Stimulated activated CD4-positive, alpha-beta T cell treated with anti-CD3 and anti-CD28 coated beads, Interleukin-4, amount 100 ng/mL, for 24 hours (primary cell): ENCODE measurements at places on chromosomes 1 and 21.
A peak's percentile ranks its signal among the peaks of the same experiment; 100 is the strongest.

- no peak for DNase-seq
Measured at GRCh38 chr1:206116873-206117150, 376 bp downstream of the AVPR1B start.

DNA sequence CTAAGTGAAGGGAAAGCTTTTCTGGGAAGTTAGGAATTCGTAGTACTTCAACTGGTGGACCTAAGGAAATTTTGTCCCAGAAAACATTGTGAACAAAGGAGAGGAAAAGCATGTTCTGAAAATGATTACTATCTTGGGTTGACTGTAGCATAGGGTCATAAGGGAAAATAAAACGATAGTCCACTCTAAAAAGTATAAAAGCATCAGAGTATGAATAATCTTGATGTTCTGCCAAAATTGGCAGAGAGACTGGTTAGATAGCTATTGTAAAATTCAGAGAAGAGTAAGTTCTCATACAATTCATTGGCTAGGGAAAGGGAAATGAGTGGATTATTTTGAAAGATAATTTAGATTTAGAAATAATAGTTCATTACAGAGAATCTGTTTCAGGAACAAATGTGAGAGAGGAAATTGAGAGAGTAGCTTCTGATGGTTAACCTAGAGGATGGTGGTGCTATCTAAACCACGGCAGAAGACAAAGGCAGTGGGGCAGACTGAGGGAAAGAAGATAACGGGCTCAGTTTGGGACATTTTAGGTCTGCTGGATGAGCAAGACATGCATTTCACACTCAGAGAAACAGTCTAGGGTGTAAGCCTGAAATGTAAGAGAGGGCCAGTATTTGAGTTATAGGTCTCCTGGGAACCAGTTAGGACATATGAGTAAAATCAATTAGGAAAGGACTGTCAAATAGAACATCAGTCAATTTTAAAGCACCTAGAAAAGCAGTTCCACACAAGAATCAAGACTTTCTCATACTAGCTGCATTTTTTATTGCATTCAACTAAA, 799.3 kb upstream of the CXADR start:
- no peak for DNase-seq

- no peak for DNase-seq
Measured at GRCh38 chr1:16146279-16147155, 9.4 kb downstream of the EPHA2 start.

DNA sequence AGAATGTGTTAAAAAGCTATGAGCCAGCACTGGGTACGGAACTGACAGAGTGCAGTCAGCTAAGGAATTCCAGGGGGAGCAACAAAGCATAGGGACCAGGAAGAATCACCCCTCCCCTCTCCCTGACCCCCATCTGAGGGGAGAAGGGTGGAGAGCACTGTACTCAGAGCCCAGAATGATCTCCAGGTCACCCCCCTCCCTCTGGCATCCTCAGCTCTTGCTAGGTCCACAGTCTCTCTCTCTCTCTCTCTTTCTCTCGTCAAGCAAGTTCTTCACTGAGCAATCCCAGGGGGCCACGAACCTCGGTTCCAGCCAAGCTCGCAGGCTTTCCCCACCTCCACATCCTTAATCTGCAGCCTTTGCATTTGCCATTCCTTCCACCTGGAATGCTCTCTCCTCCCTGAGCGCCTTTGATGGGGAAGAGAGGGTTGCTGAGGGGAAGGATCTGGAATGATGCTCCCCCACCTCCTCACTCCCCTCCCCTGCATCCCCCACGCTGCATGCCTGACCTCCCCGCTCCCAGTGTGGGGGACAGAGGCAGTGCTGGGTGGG, 6.7 kb upstream of the WASF2 start:
- no peak for DNase-seq

DNA sequence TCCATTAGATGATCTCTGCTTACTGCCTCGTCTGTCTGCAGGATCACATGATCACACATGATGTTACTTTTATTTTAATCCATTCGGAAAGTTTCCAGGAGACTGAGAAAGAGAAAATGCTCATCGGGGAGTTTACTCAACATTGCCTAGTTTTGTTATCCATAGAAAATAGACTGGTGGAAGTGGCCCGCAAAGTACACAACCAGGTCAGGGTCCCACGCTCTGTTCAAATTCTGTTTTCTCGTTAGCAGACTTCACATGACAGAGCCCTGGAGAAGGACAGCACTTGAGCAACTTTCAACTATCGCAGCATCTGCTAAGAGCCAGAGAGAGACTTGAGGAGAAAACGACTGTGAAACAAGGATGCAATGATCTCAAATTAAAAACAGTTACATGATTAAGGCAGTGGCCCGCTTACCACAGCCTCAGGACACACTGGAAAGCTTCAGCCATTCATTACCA, 44.2 kb downstream of the ADAMTS1 start:
- DNase-seq, result no peak

- peak; percentile 36 for DNase-seq
Measured at GRCh38 chr1:151710187-151710840, 6.3 kb downstream of the CELF3 start.

DNA sequence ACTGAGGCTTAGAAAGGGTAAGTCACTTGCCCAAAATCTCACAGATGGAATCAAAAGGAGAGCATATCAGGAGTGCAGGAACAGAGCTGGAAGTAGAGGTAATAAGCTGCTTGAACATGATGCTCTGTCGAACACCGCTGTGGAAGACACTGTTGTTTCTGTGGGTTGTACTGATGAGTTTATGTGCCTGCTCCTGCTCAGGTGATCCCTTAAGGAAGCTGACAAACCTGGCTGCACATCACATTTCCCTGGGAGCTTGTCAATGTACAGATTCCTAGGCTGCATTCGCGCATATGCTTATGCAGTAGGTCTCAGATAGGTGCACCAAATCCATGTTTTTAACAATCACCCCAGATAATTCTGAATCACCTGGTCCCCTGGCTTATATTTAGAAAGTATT, 79.7 kb downstream of the ZNF326 start:
- DNase-seq, result no peak

DNA sequence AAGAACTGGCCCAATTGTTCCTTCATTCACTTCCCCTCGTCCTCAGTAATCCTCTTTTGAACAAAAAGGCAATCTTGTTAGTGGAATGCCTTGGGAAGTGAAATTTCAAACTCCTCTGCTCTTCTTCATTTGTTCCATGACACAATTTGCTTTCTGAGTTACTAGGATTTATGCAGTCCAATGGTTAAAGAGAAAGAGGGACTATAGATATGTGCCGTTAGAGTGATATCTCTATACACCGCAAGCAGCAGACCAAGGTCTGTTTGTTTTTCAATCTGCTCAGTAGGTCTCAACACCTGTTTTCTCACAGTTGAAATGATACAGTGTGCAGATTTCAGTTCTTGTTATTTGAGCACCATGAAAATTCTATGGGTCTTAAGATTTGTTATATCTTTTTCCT, 244.0 kb downstream of the DNM3 start:
- DNase-seq, result no peak

GRCh38 chr1:10615932-10616671, 141.4 kb downstream of the PEX14 start:
- DNase-seq, result no peak

DNA sequence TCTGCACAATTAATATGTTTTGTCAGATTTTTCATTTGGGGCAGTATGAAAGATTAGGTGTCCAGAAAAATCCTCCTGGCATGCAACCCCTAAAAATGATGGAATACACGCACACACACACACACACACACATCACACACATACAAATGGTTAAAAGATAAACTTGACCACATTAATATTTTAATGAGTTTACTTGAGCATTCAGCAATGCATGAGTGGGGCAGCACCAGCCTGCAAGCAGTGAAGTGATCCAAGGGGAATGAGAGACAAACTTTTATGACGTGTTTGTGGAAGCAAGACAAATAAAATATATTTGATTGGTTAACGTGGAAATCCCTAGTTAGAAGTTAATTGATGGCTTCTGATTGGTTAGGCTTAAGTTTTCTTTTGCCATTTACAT, 29.1 kb upstream of the SOAT1 start:
- DNase-seq, result no peak

DNA sequence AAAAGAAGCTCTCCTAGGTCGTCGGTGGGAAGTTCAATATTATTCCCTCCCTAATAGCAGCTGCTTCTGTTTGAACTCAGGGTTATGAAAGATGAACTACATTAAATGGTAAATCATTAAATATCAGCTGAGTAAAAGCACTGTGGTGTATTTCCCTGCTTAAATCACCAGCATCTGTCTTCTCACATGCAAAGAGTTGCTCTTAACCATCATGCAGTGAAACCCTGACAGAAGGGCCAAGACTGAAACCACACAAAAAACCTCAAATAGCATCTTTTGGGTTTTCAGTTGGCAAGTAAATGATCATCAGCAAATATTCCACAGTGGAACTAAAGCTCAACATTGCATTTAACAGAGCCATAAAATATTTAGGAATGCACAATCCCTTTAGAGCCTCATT, 380.0 kb upstream of the ADGRL2 start:
- no peak for DNase-seq

DNA sequence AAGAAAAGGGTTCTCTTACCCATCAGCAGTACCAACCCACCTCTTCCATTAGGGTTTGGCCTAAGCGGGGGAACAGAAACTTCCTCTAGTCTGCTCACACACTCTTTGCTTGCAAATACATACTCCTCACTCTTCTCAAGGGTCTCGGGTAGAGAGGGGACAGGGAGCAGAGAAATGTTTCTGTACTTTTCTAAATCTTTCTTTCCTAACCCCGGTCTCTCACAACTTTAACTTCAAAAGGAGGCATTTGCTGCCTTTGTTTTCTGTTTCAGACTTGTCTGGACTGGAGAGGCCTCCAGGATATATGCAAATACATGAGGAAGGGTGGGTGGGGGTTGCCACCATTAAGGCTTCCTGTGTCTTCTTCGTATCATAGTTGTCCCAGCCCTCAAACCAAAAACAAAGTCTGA, 10.5 kb upstream of the LAX1 start:
- DNase-seq, result peak; percentile 27

DNA sequence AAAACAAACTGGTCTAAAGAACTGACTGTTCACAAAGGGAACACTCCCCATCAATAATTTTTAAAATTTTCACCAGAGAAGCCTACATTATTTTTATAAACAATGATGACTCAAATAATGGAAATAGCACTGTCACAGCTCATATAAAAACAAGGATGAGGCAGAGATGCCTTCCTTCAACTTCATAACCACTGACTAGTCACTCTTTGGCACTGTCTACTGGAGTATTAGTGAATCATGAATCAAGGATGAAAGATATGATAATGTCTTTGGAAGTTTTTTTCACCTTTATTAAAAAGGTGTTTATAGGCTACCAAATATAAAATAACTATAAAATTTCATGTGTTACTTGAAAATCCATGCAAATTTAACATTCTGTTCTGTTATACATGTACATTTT, 316.9 kb downstream of the VAV3 start:
- DNase-seq, result no peak

DNA sequence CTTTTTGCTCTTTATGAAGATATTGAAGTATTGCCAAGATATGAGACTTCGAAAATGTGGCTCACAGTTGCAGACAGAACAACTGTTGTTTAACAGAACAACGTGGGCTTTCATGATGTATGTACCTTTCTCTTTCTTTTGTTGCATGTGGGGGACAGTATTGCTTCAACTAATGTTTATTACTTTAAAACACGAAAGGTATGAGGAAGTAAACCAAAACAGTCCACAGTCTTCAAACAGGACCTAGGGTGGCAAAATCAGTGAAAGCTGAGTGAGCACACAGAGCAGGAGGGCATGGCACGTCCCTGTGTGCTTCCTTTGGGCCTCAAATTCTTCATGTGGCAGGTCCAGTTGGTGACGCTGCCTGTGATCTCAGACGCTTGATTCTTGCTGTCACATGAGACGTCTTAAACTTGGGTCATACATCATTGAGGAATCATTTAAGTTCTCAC, 7.8 kb upstream of the CHAF1B start:
- no peak for DNase-seq

GRCh38 chr1:205600085-205600484, 31.7 kb downstream of the ELK4 start:
- peak; percentile 24 for DNase-seq

DNA sequence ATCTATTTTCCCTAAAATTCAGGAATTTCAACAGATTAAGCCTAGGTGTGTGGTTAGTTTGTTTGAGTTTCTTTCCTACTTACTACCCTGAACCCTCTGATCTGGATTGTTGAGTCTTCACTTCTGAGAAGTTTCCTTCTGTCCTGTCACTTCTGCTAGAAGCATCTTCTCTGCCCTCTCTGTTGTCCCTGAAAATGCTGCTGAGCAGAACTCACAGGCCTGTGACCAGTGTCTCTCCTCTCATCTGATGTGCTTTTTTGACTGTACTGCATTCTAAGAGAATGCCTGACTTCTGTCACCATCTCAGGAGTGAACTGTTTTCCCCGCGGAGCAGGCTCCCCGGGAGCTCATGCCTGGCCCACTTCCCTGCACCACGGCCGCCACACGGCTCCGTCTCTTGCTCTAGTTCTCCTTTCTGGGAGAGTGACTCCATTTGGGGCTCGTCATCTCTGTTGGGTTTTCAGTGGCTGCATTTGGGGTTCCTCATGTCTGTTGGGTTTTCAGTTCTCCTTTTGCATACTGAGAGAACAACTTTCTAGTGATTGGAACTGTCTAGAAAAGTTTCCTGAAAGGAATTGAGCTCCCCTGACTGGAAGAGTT, 77.9 kb downstream of the POFUT2 start:
- DNase-seq, result no peak

DNA sequence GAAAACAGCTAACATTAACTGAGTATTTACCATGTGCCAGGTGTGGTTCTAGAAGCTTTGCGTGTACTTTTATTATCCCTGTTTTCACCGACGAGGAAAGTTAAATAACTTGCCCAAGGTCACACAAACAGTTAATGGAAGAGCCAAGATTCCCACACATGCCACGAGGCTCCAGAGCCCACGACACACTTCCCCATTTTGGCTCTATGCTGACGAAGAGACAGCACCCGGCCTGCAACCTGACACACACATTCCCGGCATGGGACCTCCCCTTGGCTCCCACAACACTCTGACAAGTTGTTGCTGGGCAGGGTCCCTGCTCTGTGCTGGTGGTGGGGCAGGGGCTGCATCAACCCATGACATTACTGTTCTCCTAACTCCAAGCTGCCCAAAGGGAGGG, 52.8 kb downstream of the RAP1GAP start:
- no peak for DNase-seq

DNA sequence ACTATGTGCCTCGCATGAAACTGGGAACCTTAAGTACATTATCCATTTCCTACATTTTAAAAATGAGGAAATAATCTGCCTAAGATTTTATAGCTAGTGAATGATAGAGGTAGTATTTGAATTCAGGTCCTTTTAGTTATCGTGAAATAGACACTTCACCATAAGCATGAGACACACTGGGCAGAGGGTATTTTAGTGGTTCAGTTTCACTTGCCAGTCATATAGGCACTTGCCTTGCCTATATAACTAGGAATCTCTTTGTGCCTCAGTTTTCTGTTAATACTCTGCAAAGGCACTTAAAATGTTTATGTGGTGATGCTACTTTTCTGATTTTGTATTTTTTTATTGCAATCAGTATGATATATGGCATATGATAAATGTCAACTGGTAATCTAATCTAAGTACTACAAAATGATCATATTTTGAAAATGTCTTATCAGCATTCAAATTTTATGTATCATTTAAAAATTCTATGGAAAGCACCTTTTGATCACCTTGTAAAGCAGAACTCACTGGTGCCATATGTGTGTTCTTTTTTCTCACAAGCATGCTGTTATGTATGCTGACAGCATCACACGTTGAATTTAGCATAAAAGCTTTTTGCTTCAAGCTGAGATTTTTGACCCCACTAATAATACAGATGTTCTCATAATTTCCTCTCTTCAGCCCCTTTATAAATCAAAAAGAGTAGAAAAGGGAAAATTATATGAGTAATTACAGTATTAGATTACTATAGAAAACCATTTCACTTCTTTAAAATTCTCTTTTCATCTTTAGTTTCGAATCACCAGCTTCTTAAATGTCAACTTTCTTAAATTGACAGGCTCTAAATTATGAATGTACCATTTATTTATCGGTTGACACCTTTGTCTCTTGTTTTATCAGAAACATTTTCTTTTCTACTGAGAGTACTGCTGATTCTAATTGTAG, 52.6 kb downstream of the RPS6KC1 start:
- no peak for DNase-seq
